DMS79 (cell line): ENCODE measurements at places on chromosomes 5 and 9.

- DNase-seq, result no peak
Observed at GRCh38 chr5:166341740-166342337, 1949.6 kb upstream of the WWC1 start.

GRCh38 chr9:22054076-22054475 lies 45.0 kb upstream of the CDKN2B start:
- DNase-seq, result no peak

DNA sequence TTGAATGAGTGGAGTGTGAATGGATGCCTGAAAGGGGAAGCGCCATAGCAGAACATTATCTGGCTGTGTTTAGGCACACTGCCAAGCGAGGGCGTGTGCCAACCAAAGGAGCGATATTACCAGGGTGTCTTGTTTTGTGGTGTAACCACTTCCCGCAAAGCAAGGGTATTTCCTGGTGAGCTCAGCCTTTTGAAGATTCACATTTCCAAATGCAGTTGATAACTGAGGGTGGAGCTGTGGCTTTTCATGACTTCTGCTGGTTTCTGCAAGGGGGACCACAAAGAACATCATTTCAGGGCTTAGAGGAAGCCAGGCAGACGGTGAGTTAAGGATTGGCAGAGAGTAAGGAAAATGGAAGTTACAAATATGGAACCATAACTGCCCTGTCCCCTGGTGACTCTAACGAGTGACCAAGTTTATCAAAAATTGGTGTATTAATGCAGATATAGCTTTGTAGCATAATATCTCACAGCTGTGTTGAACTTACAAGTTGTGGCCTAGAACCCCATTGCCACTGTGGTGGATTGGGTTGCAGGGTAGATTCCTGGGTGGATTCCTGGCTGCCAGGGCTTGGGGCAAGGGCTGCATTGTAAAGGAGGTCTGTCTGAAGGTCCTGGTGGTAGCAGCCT lies 71.4 kb downstream of the RALGPS1 start:
- peak; percentile 75 for DNase-seq

DNA sequence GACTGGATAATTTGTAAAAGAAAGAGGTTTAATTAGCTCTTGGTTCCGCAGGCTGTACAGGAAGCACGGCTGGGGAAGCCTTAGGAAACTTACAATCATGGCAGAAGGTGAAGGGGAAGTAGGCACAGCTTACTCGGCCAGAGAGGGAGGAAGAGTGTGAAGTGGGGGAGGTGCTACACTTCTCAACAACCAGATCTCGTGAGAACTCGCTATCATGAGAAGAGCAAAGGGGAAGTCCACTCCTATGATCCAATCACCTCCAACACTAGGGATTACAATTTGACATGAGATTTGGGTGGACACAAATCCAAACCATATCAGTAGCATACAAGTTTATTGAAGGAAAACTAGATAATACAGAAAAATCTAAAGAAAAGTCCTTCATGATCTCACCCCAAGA lies 39.9 kb downstream of the NEURL1B start:
- no peak for DNase-seq

DNA sequence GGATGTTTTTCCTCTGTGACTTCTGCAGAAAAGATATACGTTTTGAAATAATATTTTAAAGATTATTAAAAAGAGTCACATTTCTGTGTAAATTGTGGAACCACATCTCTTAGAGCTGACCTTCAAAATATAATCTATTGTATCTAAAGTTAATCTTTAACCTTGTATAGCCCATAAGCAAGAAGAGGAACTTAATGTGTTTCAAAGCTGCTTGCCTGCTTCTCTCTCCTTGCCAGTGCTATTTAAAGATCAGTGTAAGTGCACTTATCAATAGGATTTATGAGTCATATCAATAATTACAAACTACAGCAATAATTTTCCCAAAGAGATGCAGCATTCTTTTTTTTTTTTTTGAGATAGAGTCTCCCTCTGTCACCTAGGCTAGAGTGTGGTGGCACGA lies 29.4 kb upstream of the GDA start:
- DNase-seq, result no peak

GRCh38 chr5:158992037-158992740 lies 107.5 kb downstream of the EBF1 start:
- DNase-seq, result peak; percentile 50

- no peak for DNase-seq
Observed at GRCh38 chr9:111429175-111429574, 55.0 kb downstream of the ECPAS start.

GRCh38 chr9:134439368-134439784 lies 113.1 kb downstream of the RXRA start:
- DNase-seq, result no peak

GRCh38 chr5:163562071-163562470 lies 56.7 kb downstream of the MAT2B start:
- DNase-seq, result no peak

DNA sequence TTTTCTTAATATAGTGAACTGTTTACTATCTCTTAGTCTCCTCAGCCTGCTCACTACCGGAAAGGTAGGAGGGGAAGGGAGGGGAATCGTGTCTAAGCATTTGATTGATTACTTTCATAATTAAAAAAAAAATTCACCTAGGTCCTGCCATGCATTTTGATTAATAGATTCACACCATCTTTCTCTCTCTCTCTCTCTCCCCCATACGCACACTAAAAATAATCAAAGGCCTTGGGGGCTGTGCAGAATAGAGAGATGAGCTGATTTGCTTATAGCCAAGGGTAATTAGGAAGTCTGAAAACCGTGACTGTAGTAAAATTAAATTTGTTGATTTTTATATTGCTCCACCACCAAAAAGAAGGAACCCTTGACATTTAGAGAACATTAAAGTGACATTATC lies 49.6 kb downstream of the CD180 start:
- DNase-seq, result no peak

GRCh38 chr9:119861842-119862241 lies 492.6 kb upstream of the BRINP1 start:
- no peak for DNase-seq

GRCh38 chr5:16693879-16694278 lies 77.1 kb upstream of the RETREG1 start:
- no peak for DNase-seq

- no peak for DNase-seq
Observed at GRCh38 chr5:151707567-151707966, 20.9 kb upstream of the SPARC start.

DNA sequence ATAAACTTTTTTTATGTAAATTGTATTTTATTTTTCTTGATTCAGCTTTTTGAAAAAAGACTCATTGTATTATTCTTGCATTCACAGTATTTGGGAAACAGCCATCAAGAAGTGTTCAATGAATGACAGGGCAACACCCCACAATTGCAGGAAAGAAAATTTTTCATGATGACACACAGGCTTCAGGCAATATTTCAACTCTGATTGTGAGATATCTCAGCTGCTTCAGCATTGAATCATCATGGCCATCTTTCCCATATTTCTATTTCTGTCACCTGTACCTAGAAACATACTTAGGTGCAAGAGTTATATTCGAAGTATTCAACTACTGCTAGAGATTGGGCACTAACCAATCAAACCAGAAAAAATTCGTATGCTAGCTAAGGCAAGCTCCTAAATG lies 446.0 kb downstream of the ISL1 start:
- no peak for DNase-seq

DNA sequence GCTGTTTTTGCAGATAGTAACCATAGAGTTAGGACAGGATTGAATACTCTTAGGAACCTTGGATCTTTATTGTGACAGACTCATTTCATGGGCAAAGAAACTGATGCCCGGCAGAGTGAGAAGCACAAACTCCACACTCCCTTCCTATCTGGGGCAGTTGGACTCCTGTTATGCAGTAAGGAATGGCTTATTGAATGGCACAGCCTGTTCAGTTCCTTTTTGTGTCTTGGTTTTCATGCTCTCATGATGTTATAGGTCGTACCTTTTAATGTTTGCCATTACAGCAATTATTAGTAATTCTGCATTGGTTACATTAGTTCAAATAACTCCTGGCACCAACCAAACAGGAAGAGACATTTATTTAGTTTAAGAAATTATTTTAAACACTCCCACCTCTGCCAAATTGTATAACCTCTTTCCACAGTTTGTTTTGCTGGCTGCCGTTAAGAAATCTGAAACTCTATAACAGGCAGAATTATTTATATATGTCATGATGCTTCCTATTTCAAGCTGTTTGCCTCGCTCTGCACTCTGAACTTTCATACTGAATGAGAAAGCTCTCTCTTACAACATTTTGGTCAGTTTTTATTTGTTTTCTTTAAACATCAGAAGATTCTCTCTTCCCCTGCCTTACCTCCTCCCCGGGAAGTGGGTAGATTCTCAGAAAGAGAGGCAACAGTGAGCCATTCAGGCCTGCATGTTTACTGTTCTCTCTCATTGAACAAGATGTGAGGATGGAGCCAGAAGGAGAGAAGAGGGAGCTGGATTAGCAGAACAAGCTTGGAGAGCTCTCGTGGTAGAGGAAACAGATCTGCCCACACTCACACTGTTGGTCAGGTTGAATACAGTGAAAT lies 144.4 kb downstream of the ARHGEF28 start:
- DNase-seq, result no peak

DNA sequence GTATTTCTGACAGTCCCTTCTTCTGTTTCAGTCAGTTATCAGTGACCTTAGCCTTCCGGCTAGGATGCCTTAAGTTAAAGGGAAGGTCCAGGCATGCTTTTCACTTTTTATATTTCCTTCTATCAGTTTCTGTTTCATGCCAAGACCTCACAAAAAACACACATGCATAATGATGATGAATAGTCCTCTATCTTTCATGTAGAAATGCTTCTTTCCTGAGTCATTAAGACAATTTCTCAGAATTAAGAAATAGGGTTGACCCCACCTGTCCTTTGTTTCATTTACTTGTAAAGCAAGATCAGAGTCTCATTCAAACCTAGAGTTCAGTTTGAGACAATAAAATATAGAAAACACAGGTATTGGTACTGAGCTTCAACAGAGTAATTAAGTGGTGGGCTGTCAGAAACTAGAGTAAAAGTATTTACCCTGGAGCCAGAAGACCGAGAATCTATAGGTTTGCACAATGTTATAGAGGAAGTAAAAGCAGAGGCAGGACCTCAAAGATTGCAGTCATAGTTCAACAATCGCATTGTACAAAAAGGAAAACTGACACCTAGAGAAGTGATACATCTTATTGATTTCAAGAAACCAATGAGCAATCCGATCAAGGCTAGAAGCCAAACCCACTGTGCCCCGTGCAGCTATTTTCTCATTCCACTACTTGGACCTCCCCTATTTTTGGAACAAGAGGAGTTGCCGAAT lies 118.7 kb upstream of the PUM3 start:
- DNase-seq, result no peak

GRCh38 chr9:88682431-88682831 lies 147.5 kb downstream of the NXNL2 start:
- DNase-seq, result no peak

DNA sequence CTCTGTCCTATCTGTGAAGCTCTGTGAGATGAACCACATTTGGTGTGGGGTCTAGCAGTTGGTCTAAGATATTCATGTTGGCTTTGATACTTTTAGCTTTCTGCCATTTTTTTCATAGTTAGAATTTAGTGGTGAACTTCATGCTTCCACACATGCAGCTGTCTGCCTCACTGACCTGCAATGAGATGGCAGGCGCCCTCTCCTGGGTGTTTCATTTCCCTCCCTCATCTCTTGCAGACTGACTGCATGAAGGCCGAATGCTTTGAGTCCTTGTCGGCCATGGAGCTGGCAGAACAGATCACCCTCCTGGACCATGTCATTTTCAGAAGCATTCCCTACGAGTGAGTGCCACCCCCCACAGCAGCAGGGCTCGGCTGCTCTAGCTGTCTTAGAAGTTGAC lies 26.1 kb upstream of the CKMT2 start:
- DNase-seq, result no peak

DNA sequence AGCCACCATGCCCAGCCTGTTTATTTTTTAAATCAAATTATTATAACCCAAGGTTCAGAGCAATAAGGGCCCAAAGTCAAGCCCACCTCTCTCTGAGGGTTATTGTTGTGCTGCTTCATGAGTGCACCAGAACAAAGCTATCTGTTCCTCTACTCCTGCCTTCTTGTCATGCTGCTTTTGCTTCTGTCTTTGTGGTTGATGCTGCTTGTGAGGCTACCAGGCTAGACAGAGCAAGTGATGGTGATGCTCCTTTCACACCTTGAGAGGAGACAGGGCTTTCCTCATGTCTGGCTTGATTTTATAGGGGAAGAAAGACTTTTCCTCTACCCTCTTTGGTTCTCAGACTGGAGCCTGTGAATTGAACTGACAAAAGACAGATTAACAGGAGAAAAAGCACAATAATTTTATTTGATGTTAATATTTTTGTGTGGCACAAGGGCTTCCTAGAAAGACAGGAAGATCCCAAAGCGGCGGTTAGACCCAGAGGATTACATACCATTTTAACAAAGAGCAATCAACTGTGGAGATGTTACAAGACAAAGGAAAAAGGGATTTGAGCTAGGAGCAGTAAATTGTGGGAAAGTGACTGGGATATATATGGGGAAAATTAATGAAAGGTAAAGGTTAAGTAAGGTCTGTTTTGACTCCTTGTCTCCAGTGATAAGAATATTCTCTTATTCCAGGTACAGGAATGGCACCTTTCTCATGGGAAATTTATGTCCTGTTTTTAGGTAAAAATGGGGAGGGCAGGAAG lies 4.4 kb upstream of the CD180 start:
- no peak for DNase-seq

GRCh38 chr5:13831351-13831750 lies 113.1 kb downstream of the DNAH5 start:
- no peak for DNase-seq

DNA sequence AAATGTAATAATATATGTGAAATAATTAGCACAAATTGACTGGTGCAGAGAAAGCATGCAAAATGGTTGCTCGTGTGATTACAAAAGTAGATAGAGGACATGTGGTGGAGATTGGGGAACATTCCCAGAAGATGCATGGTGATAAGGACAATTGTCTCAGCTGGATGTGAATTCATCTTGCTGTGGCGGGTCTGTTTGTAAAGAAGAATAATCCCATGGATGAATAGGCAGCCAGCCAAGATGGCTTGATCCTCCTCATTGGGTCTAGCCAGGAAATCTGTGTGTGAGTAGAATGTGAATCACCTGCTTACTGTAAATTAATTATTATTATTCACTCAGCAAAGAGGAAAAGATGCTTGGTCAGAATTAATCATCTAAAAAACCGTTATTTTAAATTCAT lies 12.6 kb upstream of the DPYSL3 start:
- DNase-seq, result no peak

GRCh38 chr9:13151489-13151888 lies 128.0 kb downstream of the MPDZ start:
- no peak for DNase-seq

- peak; percentile 85 for DNase-seq
Observed at GRCh38 chr5:43274435-43275114, 38.6 kb downstream of the HMGCS1 start.

DNA sequence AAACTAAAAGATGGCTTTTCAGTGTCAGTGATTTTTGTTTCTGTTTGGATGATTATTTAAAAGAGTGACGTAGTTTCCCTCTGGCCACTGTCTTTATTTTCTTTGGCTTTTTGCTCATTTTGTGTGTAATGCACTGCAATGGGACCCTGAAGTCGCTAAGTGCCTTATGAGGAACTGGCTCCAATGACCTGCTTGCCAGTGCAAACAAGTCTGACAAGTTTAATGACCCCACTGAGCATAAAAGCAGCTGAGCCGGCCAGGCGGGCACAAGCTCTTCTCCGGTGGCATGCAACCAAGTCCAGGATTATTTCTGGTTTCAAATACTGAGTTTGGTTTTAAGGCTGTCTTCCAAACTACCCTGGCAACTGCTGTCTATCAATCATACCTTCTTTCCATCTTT lies 15.6 kb upstream of the GNA14 start:
- no peak for DNase-seq
